Tibial nerve (tissue), 4 donors: ENCODE measurements at places on chromosomes 3 and 15. TPM values are rescaled to one million over a fixed set of nuclear protein-coding genes. Genes with fewer than 3 reads are reported as not detected.

DNA sequence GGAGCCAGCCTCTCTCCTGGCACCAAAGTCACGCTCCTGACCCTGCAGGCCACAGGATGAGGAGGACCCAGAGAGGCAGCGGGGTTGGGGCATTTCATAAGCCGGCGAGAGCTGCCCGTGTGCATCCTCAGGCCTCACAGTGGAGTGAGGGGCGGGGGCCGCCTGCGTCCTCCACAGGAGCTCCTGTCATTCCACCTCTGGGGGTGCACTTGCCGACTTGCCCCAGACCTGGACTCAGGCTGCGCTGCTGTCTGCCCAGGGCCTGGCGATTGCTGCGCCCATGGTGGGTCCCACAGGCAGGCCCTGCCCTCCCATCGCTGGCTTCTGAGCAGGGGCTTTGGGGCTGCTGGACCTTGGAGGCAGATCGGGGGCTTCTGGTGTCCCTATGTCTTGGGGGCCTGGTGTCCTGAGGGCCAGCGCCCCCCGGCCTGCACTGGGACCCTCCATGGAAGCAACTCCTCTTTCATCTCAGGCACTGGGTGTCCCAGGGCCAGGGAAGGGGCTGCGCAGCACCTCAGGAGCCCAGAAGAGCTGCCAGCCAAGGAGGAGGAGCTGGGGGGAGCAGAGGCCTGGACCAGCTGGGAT lies 184.0 kb downstream of the GOLGA6L6 start:
- no peak for DNase-seq

DNA sequence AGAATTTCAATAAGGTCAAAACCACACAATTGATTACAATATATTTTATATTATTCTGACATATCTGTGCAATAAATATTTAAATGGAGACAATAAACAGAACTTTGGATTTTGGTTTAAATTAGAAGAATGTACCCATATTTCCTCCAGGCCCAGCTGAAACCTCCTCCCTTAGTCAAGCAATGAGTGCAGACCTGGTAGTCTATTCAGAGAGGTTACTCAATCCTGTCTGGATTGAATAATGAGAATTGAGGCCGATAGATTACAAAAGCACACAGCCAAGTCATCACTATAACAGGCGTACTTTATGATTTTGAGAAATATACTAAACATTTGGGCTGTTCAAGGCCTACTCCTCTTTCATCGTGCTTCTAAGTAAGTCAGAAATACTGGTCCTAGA lies 114.5 kb upstream of the STRIT1 start:
- no peak for DNase-seq

GRCh38 chr3:14231998-14232501 lies 53.4 kb downstream of the LSM3 start:
- DNase-seq: no peak

DNA sequence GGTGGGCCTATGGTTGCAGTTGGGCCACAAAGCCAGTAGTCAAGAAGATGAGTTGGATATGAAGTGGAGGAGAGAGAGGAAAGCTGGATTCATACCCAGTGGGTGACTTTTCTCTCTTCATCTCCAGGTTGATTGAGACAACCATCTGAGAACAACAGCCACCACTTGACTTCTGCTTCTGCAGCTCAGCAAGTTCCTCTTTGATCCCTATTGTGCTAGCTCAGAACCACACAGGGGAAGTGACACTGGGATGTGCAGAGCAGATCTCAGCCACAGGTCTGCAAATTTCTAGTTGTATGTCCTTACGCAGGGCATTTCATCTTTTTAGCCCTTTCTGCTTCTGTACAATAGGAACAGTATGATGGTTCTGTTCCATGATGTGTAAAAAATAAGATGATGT lies 459.2 kb upstream of the ARRDC4 start:
- no peak for DNase-seq

GRCh38 chr3:185716436-185717108 lies 108.3 kb downstream of the IGF2BP2 start:
- no peak for DNase-seq

Gene ARHGAP31
- total RNA-seq: 46.5 TPM

Gene GOLGA8K
- 3.6 TPM for total RNA-seq

Gene NMNAT3
- 11.7 TPM for total RNA-seq
